MCF 10A (cell line): ENCODE measurements at places on chromosomes 7 and 10.

DNA sequence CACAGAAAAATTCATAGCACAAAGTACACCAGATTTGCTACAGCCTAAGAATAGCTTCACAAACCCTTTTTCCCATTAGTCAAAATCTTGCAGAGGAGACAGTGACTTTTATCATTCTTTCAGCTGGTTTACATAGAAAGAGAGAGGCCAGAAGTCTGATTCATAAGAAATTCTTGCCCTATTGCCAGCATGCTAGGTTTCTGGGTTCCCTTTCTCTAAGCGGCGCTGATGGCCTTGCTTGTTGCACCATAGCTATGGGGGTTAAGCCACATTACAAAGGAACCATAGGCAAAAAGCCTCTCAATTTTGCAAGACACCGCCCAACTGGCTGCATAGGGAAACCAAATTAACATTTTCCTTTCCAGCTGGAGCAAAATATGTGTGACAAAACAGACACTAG lies 87.4 kb downstream of the ZNF467 start:
- peak; percentile 63 for DNase-seq

DNA sequence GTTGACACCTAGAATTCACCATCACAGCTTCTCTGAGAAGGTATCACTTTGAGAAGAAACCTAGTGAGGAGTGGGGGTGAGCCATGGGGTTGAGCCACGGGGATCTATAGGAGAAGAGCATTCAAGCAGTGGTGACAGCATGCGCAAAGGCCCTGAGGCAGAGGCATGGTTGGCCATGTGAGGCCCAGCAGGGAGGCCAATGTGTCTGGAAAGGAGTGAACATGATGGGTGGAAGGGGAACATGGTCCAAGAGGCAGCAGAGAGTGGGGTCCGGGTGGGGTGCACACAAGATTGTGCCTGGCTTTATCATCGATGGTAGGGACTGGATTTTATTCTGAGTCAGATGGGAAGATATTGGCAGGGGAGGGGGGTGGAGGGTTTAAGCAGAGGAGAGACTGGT lies 36.0 kb upstream of the LEP start:
- DNase-seq, result no peak

- DNase-seq, result no peak
These were observed 16.6 kb upstream of the CAMK1D start for GRCh38 chr10:12332572-12333379.

DNA sequence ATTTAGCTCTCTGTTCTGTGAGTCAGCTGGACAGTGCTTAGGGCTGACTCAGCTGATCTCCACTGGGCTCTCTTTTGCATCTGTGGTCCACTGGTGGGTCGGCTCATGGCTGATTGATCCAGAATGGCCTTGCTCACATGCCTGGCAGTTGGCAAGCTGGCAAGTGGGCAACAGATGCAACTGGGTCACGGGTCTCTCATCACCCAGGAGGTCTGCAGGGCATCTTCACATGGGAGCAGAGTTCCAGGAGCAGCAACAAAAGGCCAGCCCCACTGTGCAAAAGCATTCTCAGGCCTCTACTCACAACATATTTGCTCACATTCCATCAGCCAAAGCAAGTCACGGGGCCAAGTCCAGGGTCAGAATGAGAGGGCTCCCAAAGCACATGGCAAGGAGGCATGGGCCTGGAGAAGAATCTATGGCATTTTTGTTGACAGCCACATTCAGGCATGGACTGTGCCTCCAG lies 98.8 kb downstream of the OAT start:
- DNase-seq, result no peak

- DNase-seq, result peak; percentile 52
These were observed 187.9 kb downstream of the PLXDC2 start for GRCh38 chr10:20004087-20004523.

DNA sequence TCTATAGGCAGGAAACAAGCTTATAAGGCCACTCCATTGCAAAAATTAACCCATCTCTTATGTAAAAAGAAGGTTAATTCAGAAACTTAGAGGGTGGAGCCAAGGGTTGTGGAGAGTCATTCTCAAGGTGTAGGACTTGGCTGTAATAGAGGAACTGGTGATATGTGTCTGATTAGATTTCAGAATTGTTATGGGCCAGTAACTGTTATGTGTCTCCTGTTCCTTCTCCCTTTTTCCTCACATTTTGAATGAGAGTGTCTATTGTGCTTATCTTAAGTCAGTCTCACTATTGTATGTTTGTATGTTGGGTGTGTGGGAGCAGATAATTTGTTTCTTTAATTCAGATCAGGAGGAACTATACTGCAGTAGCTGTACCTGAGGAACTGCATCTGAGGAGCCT lies 49.1 kb downstream of the AHCYL2 start:
- DNase-seq, result no peak

GRCh38 chr10:22228167-22228938 lies 10.5 kb upstream of the EBLN1 start:
- no peak for DNase-seq

DNA sequence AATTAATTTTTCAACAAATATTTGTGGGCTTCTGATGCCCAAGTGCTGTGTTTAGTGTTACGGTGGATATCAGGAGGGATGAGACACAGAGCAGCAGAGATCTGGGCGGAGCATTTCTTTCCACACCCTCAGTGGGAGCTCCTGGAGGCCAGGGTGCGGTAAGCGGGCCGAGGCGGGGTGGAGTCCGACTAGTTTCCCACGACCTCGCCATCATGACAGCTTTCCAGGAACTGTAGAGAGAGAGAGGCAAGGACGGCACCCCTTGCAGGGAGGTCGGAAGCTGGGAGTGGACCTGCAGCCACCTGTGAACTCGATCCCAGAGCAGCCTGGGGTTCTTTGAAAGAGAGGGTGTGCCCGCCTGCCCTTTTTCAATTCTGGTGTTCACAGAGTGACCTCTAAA lies 128.2 kb downstream of the ACTR3B start:
- no peak for DNase-seq
